ENCODE measurements at places on chromosomes 6 and 20.

DNA sequence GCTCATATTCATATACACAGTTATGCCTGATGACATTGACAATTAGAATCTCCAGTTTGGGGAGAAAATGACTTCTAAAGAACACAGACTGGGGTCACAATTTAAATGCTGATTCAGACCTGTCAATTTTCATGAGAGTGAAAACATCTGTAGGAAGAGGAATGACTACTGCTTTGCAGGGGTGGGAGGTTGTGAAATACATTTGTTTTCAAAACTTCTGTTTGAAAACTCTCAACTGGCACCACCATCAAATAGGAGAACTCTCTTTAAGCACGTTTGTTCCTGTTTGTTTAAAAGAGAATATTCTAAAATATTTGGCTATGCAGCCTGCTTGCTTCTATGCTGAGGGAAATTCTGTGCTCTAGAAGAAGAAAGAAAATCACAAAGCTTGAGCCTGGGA, 50.8 kb upstream of the ADGRF5 start:
- no peak for DNase-seq

DNA sequence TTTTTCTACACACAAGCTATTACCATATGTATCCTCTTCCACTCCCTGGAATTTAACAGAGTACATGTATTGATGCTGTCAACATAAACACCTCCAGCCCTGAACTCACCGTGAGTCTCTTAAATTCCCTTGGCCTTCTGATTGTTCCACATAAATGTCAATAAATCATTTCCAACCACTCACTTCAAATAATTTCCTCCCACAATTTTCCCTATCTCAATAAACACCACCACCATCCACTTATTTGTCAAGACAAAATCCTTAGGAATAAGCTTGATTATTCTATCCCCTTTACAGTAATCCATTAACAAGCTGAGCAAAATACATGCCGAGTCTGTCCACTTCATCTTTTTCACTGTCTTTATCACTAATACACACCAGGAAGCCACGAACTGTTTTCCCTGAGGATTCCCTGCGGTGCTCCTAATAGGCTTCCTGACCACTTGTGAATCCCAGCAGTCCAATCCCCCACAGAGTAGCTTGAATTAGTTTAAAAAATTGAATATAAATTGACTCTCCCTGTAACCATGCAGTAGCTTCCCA, 19.2 kb downstream of the HLA-DRB1 start:
- DNase-seq, result no peak

GRCh38 chr20:16497896-16498295, 75.4 kb downstream of the KIF16B start:
- DNase-seq, result no peak

DNA sequence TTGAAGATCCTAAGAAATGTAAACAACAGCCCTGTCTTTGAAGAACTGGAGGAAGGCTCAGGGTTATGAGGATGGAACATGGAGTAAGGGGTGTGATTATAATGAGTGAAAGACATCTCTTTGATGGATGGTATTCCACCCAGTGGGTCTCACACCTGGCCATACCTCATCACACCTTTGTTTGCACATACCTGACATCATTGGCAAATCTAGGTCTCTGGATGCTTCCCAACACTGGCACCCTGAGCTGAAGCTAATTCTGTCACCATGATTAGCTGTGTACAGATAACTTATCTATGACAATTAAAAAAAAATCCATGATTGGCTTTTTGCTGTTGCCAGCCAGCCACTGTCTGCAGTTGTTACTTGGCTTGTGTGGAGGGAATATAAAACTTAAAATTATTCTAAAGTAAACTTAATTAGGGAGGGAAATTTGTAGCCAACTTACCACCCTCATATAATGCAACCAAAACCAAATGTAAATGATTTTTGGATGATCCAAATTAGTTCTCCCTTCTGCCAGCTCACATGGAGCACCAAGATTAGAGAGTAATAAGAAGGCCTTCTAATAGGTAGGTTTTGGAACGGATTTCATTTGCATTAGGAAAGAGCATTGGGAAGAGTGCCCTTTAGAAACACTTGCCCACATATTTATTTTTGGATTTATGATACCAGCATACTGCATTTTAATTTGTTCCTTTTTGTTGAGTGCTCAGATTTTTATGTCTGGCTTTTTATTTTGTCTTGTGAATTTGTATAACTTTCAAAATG, 249.5 kb downstream of the SOX4 start:
- DNase-seq, result no peak

DNA sequence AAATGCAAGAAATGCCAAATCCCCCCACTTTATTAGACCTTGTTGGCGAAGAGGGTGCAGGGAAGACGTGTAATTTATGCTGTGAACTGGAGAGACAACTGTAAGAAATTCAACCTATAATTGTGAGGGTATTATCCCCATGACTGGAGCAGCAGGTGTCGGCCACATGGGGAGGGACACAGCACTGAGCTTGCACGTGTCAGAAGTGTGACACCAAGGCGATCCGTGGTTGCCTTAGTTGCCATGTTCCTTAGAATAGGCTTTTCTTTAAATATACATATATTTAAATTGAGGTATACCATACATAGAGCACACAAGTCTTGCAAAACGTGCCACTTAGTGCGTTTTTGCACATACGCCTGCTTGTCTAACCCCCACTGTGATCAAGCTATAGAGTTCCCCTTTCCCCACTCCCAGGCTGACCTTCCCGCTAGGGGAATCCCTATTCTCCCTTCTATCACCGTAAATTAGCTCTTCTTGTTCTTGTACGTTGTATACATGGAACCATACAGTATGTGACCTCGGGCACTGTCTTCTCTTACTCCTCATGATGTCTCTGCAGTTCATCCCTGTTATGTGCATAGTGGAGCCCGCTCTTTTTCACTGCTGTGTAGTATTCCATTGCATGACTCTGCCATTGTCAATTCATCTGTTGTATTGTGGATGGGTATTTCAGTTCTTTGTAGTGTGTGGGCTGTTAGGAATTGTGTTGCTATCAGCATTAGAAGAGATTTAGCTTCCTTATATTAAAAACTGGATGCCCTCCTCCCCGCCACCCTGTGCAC, 81.6 kb upstream of the PMEPA1 start:
- peak; percentile 28 for DNase-seq

DNA sequence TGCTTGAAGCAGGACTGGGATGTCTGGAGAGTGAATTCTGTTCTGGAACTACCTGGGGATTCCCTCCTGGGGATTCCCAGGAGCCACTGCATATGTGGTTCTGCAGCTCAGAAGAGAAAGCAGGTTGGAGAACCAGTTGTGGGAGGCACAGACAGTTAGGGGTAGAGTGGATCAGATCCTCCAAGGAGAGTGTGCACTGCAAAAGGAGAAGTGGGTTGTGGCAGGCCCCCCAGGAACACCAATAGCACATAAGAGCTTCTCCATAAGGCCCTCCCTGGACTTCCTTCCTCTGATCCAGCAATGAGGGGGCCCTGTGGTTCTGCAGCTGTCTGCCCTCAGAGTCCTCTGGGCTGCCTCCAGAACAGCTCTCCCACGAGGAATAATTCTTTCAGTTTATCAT, 369.2 kb upstream of the CNR1 start:
- DNase-seq, result no peak

DNA sequence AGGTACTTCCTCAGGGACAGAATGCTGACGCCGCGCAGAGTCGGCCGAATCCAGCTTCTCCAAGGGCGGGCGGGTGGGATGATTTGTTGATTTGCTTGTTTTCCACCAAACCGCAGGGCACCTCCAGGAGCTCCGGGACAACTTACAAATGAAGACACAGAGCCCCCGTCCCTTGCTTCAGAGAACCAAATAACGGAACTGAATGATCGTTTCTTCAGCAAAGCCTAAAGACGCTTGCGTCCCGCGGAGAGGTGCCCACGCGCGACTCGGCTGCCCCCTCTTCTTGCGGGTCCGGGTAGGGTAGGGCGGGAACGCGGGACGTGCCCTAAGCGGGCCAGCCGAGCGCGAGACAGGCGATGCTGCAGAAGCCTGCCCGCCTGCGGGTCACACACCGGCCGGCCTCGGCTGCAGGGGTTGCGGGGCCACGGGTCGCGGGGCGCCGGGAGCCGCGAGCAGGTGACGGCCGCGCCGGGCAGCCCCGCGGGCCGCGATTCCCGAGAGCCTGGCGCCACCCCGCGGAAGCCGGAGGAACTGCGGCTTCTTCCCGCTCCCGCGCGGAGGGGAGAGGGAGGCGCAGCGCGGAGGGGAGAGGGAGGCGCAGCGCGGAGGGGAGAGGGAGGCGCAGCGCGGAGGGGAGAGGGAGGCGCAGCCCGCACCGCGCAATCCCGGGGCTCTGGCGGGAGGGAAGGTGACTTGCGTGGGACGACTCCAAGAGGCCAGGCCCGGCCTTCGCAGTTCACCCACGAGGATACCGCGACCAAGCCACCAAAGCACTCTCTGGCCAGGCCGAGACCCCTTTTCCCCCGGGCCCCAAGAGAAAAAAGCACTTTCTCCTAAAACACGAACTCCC, 7.7 kb upstream of the FOXF2 start:
- no peak for DNase-seq

- DNase-seq, result no peak
Observed at GRCh38 chr6:40877362-40877761, 161.7 kb downstream of the UNC5CL start.

GRCh38 chr6:132298344-132298949, 102.8 kb downstream of the MOXD1 start:
- DNase-seq, result no peak

DNA sequence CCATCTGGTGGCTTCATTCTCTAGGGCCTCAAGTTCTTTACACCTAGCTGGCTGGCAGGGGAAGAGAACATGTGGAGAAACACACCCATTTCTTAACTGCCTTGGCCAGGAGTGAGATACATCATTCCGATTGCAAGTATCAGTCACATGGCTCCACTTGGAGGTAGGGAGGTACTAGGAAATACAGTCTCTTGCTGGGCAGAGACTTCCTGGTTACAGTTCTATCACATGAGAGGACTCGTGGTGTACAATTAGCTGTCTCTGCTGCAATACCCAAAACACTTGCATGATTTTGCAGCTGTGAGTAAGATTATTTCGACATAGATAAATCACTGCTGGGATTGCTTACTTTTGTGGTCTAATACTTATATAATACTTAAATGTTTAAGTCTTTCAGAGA, 51.1 kb downstream of the GTF2H5 start:
- DNase-seq, result no peak

GRCh38 chr6:134741200-134741536, 208.7 kb downstream of the ALDH8A1 start:
- DNase-seq, result no peak

DNA sequence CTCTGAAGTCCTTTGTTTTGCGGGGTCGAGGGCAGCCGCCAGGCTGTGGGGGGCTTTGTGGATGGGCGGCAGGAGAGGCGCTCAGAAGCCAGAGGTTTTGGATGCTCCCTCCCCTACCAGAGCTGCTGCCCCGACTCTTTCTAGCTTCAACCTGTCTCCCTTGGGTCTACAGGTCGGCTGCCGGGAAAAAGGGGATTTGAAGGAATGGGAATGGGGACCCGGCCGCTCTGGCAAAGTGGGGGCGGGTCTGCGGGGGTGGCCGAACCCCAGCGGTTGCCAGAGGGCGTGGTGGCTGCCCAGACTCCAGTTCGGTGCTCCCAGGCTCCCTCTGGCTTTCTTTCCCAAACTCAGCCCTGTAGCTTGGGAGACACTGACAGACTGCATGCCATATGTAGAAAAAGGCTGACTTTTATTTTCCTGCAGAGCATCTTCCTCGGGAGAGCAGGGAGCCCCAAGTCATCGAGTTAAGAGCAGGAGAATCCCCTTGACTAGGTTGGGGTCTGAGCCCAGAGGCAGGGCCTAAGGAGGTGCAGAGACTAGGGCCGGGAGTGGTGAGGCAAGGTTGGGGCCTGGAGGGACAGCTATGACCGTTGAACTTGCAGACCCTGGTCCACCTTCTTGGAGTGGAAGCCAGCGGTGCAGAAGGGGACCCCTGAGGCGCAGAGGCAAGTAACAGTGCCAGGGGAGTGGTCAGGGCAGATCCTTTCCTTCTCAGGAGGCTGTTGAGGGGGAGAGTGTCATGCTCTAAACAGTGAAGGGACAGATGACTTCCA, 1.4 kb upstream of the PPP1R18 start:
- DNase-seq, result peak; percentile 84

GRCh38 chr6:41756354-41756753, 9.2 kb upstream of the PGC start:
- no peak for DNase-seq

DNA sequence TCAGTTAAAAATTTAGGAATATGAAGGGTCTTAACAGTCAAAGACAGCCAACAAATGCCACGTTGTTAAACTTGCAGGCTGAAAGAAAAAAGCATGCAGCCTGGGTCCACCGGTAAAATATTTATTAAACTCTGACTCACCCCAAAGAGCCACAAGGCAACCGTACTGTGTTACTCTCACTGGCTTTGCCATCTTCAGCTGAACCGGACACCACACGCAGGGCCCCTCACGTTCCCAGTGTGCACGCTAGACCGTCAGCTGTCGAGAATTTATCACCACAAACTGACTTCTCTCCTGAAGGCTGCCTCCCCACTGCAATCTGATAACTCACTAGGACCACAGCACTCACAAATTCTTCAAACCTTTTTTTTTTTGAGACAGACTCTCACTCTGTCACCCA, 30.7 kb downstream of the HUS1B start:
- DNase-seq, result no peak

DNA sequence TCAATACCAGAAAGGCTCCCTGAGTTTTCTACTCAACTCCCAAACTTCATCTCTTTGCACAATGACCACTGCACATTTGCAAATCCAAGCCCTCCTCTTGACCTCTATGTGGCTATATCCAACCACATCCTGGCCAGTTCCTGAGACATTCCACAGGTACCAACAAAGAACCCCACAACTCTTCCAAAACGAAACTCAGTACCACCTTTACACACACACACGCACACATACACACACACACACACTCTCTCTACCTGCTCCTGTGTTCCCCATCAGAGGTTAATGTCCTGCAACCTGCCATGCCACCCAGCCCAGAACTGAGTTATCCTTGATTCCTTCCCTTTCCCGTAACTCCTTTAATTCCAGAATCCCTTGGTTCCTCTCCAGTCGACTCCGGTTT, 58.5 kb downstream of the CHD6 start:
- no peak for DNase-seq

- DNase-seq, result no peak
Observed at GRCh38 chr6:103854059-103854458, 1005.7 kb downstream of the HACE1 start.

- DNase-seq, result no peak
Observed at GRCh38 chr20:37233548-37234253, 27.9 kb downstream of the GHRH start.

DNA sequence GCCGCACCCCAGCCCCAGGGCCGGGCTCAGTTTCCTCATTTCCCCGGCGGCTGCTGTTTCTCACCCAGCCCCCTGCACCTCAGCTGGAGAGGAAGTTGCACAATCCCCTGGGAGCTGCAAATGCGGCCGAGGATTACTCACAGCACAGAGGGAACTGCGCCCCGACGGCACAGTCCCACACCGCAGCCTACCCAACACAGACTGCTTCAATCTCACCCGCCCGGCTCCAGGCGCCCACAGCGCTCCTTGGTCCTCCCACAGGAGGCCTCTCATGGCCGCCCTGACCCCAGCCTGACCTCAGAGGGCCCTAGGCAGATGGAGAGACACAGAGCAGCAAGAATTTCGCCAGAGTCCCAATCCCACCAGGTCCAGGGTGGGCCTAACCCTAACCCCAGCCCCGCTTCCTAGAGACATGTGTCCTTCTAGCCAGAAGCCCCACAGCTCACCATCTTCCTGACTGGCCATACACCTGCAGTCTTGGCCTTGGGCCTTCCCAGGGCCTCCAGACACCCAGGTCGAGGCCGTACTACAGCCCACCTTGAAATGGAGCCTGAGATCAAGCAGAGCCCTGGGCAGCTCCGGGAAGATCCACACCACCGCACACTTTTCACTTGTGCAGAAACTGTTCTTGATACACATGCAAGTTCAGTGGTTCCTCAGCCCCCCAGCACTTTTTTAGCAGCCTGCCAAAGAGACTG, 11.7 kb downstream of the TFEB start:
- DNase-seq, result peak; percentile 94

GRCh38 chr20:18004384-18005031, 35.7 kb downstream of the MGME1 start:
- DNase-seq, result no peak

All from posterior vena cava (tissue), 2 donors.